ENCODE measurements at places on chromosomes 7 and 10.
A peak's percentile ranks its signal among the peaks of the same experiment; 100 is the strongest.

DNA sequence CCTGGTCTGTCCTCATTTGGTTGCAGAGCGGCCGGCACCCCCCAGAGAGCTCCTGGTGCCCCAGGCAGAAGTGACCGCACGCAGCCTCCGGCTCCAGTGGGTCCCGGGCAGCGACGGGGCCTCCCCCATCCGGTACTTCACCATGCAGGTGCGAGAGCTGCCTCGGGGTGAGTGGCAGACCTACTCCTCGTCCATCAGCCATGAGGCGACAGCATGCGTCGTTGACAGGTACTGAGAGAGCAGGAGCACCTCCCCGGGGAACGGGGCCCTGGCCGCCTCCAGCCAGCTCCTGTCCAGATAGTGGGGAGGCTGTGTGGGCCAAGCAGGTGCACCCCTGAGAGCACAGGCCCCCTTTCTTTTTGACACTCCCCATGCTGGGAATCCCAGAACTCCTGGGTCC, 532.9 kb upstream of the FOXK1 start:
- DNase-seq, result no peak

GRCh38 chr10:31353574-31353973, 34.6 kb downstream of the ZEB1 start:
- DNase-seq, result no peak

GRCh38 chr7:2014391-2015241, 218.1 kb downstream of the MAD1L1 start:
- DNase-seq, result no peak

- no peak for DNase-seq
Observed at GRCh38 chr7:127897704-127898454, 133.4 kb downstream of the LRRC4 start.

DNA sequence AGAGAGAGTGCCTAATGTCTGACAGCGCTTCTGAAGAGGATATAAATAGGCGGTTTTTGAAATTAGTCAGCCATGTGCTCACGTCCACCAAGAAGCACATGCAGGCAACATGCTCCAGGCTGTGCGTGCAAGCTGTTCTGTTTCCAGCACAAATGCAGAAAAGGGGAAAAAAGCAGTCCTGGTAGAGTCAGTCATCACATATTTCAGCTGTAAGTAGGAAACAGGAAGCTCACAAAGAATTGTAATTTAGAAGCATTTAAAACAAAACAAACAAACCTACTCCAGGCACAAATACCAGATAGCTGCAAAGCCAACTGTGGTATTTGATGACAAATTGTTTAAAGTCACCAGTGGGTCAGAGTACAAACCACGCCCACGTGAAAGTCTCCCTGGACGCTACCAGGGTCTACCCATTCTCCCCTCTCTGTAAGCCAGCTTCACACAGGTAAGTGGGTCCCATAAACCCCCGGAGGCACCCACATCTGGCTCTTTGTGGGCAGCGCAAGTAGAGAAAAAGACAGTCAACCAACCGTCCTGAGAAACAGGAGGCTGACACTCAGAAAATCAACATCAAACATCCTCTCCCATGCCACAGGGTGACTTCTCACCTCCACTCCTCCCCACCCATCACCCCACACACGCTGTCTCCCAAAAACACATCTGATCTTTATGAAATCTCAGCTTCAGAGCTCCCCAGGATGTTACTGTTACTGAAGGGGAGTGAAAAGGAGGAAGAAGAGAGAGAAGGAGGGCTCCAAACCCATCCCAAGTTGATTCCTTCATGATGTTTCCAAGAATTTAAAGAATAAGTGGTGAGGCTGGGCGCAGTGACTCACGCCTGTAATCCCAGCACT, 186.4 kb downstream of the FAM107B start:
- peak; percentile 38 for DNase-seq

GRCh38 chr7:100167912-100168323, 499 bp downstream of the GAL3ST4 start:
- DNase-seq, result no peak

- no peak for DNase-seq
Observed at GRCh38 chr10:113775686-113776294, 24.3 kb downstream of the PLEKHS1 start.

- no peak for DNase-seq
Observed at GRCh38 chr7:150965273-150965830, 12.8 kb downstream of the KCNH2 start.

- no peak for DNase-seq
Observed at GRCh38 chr7:135269921-135270320, 36.3 kb downstream of the STRA8 start.

GRCh38 chr7:30778255-30779025, 7.2 kb downstream of the MINDY4 start:
- no peak for DNase-seq

- DNase-seq, result peak; percentile 30
Observed at GRCh38 chr7:76008156-76008687, 13.8 kb upstream of the TMEM120A start.

GRCh38 chr7:14158111-14158510, 168.6 kb upstream of the ETV1 start:
- no peak for DNase-seq

DNA sequence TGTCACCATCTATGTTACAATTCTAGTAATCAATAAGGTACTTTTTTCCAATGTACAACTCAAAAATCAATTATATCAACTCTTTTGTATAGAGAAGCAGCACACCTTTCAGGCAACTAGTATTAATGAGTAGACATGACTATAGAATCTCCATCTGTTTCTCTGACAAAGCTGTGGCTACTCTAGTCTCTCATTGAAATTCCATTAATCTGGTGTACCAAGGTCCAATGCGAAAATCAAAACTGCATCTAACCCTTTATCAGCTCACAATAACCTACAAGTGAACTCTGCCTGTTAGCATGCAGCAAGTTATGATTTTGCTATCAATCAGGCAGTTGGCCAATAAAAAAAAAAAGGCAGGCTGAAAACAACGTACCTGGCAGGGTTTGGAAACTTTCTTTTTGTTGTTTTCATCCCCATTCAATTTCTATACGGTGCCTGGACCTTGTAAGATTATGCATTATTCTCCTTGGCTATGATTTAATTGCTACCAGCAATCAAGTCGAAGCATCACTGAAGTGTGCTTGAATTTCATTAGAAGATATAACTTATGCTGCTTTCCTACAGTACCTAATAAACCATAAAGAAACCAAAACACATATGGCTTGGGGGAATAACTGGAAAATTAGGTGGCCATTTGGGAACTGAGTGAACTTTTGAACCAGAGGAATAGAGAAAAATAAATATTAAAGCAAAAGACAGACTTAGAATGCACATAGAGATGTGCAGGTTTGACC, 23.2 kb downstream of the SKAP2 start:
- DNase-seq, result no peak

DNA sequence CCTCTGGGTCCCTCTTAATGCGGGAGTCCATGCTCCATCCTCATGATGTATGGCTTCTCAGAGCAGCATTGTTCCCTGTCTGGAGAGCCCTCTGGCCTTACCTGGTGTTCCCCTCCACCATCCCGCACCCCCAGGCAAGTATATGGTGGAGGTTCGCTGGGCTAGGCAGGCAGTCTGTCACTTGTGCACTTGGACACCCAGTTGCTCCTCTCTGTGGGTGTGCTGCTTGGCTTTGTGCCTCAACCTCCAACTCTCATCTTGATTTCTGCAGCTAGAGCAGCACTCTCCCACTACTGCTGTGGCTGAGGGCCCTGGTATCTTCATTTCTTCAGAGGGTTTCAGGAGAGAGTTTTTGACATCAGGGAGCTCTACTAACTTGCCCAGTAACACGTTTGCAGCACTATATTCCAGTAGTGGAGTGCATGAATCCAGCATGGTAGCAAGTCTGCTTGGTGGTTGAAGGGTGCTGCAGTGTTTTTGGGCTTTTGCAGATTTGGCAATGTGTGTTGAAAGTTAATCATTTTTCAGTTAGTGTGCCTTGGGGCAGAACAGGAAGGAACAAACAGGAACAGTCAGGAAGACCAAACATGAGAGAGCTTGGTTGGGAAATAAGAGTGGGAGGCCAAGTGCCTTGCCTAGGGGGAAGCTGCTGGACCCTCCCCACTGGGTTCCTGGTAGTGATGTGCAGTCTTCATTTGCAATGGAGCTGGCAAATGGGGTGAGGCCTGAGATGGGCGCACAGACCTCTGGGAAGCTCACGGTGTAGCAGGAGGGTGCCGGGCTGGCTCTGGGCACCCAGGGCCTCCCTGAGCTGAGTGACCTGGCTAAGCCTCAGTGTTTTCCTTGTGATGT, 37.4 kb downstream of the TSPAN14 start:
- DNase-seq, result no peak

GRCh38 chr7:46099076-46099475, 178.0 kb upstream of the IGFBP3 start:
- no peak for DNase-seq

DNA sequence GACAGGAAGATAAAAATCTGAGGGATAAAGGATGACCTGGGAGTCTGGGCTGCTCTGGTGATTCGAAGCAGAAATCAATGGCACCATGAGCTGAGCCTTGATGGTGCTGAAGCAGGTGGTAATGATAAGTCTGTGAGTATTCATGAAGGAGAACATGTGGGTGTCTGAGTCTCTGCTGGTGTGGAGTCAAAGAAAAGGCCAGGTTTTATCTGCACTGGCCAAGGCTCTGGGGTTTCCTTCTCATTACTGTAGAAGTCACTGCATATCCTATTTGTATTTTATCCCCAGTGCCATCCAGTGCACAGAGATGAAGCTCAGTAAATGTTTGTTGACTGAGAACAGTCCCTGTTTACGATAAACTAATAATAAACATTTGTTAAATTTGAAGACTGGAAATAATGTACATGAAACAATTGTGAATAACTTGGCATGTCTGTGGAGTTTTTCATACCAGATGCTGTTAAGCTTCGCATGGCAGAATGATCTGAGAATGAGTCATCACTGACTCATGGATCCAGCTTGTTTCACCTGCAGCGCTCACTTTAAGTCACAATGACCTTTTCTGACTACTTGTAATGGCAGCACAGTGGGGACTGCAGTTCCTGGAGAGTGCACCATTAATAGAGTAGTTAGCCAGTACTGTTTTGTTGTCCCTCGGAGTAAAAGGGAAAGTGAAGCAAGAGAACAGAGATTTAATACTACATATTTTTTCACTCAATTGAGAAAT, 538.5 kb downstream of the HTR7 start:
- no peak for DNase-seq

DNA sequence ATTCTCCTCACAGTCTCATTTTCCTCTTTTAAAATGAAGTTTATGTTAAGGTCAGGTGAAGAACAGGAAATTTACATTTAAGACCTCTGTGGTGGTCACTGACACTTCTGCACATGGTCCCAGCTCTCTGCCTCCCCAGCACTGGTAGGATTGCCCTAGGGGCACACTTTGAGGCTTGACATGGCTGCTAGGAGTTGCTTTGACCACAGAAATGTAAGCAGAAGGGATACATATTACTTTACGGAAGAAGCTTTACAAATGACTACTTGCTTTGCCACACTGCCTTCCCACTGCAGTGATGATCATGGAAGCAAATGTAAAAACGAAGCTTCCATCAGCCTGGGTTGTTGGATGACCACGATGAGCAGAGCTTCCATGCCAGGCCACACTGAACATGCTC, 53.1 kb upstream of the RSU1 start:
- no peak for DNase-seq

GRCh38 chr10:52488606-52489485, 174.8 kb downstream of the DKK1 start:
- DNase-seq, result no peak

- DNase-seq, result no peak
Observed at GRCh38 chr7:44223362-44224079, 22.7 kb downstream of the YKT6 start.

All from immature natural killer cell (primary cell).